Cerebellar cortex (tissue), 1 donor: ENCODE measurements at places on chromosomes 11 and 22.

- DNase-seq: peak; percentile 75
Observed at GRCh38 chr22:17847360-17848078, 73.2 kb upstream of the BID start.

GRCh38 chr11:128226106-128226716 lies 361.1 kb downstream of the ETS1 start:
- DNase-seq: no peak

DNA sequence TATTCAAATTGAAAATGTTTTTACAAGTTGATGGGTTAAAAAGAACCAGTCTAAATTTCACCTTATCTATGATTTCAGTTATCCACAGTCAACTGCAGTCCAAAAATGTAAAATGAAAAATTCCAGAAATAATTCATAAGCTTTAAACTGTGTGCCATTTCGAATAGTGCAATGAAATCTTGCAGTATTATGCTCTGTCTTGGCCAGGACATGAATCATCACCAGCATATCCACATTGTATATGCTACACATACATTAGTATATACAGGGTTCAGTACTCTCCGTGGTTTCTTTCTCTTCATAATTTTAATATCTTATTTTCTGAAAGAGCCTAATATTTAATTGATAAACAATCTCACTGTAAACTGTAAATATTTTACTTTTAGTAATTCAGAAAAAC lies 45.9 kb downstream of the ARHGAP32 start:
- no peak for DNase-seq

- no peak for DNase-seq
Observed at GRCh38 chr11:68396516-68396915, 64.0 kb upstream of the PPP6R3 start.

GRCh38 chr11:56027354-56027753 lies at the start of gene OR5AS1:
Gene OR5AS1, plus strand, starts transcription at chr11:56027654. Its CDS starts 2,765 bp downstream, at chr11:56030419.
- no peak for DNase-seq

GRCh38 chr11:34719303-34719848 lies 98.5 kb downstream of the EHF start:
- DNase-seq: no peak

DNA sequence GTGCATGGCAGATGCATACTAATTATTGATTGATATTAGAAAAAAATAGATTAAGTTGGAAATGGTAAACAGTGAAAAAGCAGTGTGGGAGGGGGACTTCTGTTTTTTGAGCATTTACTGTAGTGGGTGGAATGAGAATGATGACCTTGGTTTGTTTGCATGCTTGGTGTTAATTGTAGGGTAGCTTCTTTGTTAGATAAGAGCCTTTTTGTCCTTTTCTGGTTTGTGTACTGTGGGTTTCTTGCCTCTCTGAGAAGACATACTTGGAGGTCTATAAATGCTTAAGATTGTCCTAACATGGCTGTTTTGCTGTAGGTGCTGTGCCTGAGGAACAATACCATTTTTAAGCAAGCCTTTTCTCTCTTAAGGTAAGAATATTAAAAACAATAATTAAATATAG lies 17.0 kb downstream of the MRPL48 start:
- DNase-seq: no peak
